ENCODE measurements at places on chromosomes 11 and 22.

GRCh38 chr22:40823426-40823825 is 4.3 kb upstream of the SLC25A17 start:
- DNase-seq, result no peak

GRCh38 chr22:25514436-25515180 is 49.9 kb upstream of the GRK3 start:
- no peak for DNase-seq

GRCh38 chr11:73426219-73426850 is 50.1 kb downstream of the RELT start:
- DNase-seq, result no peak

DNA sequence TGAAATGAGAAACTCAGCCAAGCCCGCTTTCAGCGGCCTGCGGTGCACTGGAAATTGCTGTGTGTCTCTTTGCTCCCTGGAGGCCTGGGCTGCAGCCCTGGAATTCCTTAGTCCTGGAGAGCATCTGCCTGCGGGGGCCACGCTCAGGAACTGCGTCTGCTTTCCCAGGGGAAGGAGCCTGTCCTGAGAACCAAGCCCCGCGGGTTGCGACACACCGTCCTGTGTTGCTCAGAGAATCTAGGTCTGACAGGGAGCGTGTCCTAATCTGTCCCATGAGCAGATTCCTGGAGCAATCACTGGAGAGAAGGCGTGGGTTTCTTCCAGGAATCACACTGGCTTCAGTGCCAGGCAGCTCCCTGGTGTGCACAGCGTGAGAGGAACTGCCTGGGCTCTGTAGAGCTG is 708.1 kb downstream of the BRD1 start:
- DNase-seq, result peak; percentile 90

DNA sequence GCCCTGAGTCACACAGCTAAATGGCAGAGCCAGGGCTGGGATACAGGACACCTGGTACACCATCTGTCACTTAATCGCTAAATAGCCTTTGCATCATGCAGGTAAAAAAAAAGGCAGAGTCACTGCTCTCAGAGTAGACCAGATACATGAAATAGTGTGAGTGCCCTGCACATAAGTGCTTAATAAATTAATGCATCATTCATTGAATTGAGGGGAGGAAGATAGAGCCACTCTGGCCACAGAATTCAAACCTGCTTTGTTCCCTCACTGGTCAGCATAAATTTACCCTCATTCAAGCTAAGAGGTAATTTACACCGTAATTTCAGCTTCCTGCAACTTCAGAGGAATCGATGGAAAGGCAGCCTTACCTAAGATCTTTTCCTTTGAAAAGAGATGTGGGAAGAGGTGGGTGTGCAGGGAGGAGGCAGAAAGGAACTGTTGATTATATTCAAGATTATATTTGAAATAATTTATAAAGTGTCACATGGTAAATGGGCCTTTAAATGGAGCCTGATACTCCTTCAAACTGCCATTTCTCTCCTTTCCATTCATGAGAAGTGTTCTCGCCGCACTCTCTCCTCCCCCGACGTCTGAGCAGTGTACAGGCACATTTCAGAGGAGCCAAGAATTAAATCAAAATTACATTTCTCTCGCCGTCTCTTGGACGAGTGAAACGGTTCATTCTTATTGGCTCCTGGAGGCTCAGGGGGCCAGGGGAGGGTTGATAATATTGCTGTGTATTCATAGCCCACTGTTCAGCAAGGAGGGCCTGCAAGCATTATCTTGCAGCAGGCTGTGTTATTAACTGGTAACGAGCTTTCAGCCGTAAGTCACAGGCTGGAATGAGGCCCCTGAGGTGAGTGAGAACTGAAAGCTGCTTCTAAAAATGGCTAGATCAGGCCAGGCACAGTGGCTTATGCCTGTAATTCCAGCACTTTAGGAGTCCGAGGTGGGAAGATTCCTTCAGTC is 52.2 kb upstream of the HMGXB4 start:
- no peak for DNase-seq

GRCh38 chr11:116502641-116503061 is 270.1 kb downstream of the BUD13 start:
- no peak for DNase-seq

- DNase-seq, result no peak
Observed at GRCh38 chr11:125233736-125234275, 69.3 kb downstream of the PKNOX2 start.

DNA sequence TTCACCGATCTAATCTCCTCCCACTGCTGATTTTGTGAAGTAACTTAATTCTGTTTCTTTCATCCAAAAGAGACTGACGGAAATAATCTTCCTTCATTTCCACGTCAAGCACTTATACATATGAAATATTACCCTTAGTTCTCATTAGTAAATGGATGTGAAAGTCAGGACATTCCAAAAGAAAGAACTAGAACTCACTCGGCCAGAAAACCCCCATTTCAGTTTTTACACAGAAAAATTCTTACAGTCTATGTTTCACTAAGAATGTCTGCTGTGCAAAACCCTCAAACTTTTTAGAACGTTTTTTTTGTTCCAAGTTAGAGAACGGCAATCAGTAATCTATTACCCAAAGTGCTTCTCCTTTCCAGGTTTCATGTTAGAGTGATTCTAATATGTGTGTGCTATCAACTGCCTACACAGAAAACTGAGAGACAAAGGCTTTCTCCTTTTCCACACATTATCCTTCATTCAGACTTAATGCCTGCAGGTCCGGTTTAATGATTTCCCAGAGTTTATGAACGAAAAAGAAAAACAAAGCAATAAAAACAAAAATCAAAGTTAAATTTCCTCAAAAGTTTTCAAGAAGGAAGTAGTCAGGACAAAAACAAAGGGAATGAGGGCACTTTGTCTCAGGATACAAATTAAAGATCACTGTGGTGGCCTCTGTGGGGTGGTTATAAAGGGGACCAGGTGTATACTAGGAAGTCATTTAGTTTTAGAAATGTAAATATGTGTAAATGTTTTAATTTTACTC is 11.3 kb upstream of the SESN3 start:
- DNase-seq, result no peak

DNA sequence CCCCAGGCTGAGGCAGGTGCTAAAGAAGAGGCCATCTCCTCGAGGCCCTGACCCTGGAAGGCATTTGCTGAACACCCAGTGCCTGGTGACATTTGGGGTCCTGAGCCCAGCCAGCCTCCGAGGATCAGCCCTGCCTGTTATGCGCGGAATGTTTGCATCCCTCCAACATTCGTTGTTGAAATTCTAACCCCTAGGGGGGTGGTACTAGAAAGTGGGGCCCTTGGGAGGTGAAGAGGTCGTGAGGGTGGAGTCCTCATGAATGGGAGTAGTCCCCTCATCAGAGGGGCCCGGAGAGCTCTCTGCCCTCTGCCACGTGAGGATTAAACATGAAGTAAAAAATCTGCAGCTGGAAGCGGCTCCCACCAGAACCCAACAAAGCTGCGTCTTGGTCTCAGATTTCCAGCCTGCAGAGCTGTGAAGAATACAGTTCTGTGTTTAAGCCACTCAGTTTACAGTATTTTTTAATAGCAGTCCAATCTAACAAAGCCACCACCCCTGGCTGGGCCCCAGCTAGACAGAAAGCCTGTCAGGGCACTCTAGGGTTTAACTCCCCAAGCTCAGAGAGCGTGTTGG is 35.3 kb upstream of the SEPTIN5 start:
- no peak for DNase-seq

- DNase-seq, result no peak
Observed at GRCh38 chr22:20751185-20751851, 22.6 kb upstream of the SERPIND1 start.

GRCh38 chr11:101862391-101863233 is 52.2 kb upstream of the CEP126 start:
- no peak for DNase-seq

DNA sequence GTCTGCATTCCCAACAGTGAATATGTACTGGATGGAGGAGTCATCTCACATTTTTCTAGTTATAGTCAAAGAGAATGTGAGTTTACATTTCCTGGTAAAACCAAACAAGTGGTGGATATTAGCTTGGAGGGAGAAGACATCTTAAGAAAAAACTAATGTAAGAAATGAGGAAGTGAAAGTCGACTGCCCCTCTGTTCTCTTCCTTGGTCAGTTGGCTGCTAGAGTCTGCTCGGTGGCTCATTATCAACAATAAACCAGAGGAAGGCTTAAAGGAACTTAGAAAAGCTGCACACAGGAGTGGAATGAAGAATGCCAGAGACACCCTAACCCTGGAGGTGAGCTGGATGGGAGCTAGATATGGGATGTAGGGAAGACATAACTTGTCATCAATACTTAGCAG is 5.8 kb downstream of the SLC22A9 start:
- no peak for DNase-seq

DNA sequence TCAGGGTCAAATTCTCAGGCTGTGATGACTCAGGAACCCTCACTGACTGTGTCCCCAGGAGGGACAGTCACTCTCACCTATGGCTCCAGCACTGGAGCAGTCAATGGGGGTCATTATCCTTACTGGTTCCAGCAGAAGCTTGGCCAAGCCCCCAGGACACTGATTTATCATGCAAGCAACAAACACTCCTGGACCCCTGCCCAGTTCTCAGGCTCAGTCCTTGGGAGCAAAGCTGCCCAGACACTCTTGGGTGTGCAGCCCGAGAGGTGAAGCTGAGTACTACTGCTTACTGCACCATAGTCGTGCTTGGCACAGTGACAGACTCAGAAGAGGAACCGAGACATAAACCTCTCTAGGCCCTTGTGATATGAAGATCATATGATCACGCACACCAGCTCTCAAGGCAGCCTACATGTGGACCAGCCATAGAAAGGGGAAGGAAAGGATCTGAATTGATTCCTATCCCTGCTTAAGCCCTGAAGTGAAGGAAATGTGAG is 58.2 kb downstream of the ZNF280B start:
- no peak for DNase-seq

- DNase-seq, result no peak
Observed at GRCh38 chr22:44941207-44941606, 68.6 kb downstream of the PHF21B start.

GRCh38 chr22:30246814-30247376 is 336 bp upstream of the LIF start:
- DNase-seq, result no peak

- no peak for DNase-seq
Observed at GRCh38 chr22:27231266-27231665, 570.3 kb downstream of the MN1 start.

GRCh38 chr22:25621986-25622385 is 57.5 kb downstream of the GRK3 start:
- DNase-seq, result no peak

GRCh38 chr11:113952070-113952469 is 22.8 kb upstream of the HTR3A start:
- no peak for DNase-seq

DNA sequence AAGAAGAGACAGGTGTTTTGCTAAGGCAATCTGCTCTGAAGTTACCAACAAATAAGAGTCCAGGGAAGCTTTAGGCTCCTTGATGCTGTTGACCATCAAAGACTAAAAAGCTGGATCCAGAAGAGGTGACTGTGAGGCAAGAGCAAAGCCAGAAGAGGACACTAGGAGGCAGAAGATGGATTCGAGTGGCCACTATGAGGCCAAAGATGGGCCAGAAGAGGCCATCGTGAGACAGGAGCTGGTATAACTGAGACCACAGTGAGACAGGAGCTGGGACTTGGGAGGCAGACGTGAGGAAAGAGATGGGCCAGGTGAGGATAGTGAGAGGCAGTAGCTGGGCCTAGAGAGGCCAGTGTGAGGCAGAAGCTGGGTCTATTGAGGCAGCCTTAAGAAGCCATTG is 37.7 kb downstream of the OR4C45 start:
- no peak for DNase-seq

GRCh38 chr11:61609980-61610366 is 29.1 kb upstream of the SYT7 start:
- DNase-seq, result no peak

GRCh38 chr11:115425816-115426215 is 78.4 kb downstream of the CADM1 start:
- no peak for DNase-seq

- DNase-seq, result no peak
Observed at GRCh38 chr11:67776852-67777520, 102.6 kb upstream of the ALDH3B2 start.

GRCh38 chr11:5700421-5701054 is 10.9 kb downstream of the TRIM22 start:
- no peak for DNase-seq

DNA sequence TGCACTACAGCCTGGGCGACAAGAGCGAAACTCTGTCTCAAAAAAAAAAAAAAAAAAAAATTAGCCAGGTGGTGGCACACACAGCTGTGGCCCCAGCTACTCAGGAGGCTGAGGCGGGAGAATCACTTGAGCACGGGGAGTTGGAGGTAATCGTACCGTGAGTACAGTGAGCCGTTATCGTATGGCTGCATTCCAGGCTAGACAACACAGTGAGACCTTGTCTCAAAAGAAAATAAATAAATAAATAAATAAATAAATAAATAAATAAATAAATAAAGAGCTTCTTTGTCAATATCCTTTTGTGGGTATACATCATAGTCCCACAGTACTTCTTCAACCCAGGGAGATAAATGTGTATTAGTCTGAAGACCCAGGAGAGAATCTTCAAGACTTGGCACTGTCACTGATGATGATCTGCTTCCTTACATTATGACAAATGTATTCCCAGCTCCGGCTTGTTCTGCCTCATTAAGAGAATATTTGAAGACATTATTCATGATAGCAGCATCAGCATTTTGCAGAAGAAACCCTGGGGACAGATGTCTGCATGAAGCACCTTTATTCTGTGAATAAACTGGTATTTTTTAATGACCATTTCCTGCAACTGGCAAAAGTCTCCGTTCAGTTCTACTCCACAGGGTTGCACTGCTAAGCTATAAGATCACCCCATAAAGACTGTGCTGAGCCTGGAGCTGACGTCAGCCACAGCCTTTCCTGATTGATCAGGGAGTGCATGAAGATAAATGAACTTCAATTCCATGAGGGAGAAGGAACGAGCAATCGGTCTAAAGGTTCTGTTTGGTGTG is 1.6 kb upstream of the ACY3 start:
- no peak for DNase-seq

Measured in suprapubic skin (tissue), 4 donors.